ENCODE measurements at places on chromosomes 16 and 17. TPM values are rescaled to one million over a fixed set of nuclear protein-coding genes. Genes with fewer than 3 reads are reported as not detected.

The KRTAP3-2 gene
- not detected for polyA plus RNA-seq

The XAF1 gene
- 19.7 TPM for polyA plus RNA-seq

The ZNF750 gene
- polyA plus RNA-seq = not detected

The TNFSF13 gene
- polyA plus RNA-seq = 1.2 TPM

The SLC46A1 gene
- polyA plus RNA-seq = 1.9 TPM

The CD300E gene
- 0.06 TPM for polyA plus RNA-seq

The IRX5 gene
- not detected for polyA plus RNA-seq

The CCL4 gene
- 3.9 TPM for polyA plus RNA-seq

The CCL1 gene
- polyA plus RNA-seq = not detected

The PRR35 gene
- polyA plus RNA-seq = not detected

The SLC22A31 gene
- polyA plus RNA-seq = not detected

The KRT24 gene
- not detected for polyA plus RNA-seq

The CMTM2 gene
- polyA plus RNA-seq = not detected

The IGFALS gene
- not detected for polyA plus RNA-seq

The G6PC1 gene
- not detected for polyA plus RNA-seq

The KIF19 gene
- not detected for polyA plus RNA-seq

The MT1F gene
- 94.2 TPM for polyA plus RNA-seq

The EVPLL gene
- not detected for polyA plus RNA-seq

The CCDC200 gene
- 0.73 TPM for polyA plus RNA-seq

The PDILT gene
- polyA plus RNA-seq = not detected

The ERN2 gene
- polyA plus RNA-seq = not detected

The TNFRSF17 gene
- 0.20 TPM for polyA plus RNA-seq

The KIF2B gene
- not detected for polyA plus RNA-seq

The TP53TG3D gene
- 1.8 TPM for polyA plus RNA-seq

The E4F1 gene
- polyA plus RNA-seq = 8.7 TPM

The RBFOX1 gene
- polyA plus RNA-seq = not detected

The LGALS9C gene
- polyA plus RNA-seq = not detected

The FBXO39 gene
- polyA plus RNA-seq = not detected

The IGSF6 gene
- polyA plus RNA-seq = 0.28 TPM

The LRRC75A gene
- polyA plus RNA-seq = 1.8 TPM

The RGS11 gene
- not detected for polyA plus RNA-seq

The CES5A gene
- polyA plus RNA-seq = not detected

The TNFRSF13B gene
- not detected for polyA plus RNA-seq

The HCRT gene
- not detected for polyA plus RNA-seq

The CFAP52 gene
- polyA plus RNA-seq = not detected

The CAMKK1 gene
- 0.33 TPM for polyA plus RNA-seq

The UBE2G1 gene
- polyA plus RNA-seq = 42.7 TPM

The BICDL2 gene
- polyA plus RNA-seq = not detected

The KRTAP9-8 gene
- polyA plus RNA-seq = not detected

The ABI3 gene
- 27.7 TPM for polyA plus RNA-seq

The IFT20 gene
- polyA plus RNA-seq = 44.1 TPM

The TNFSF12 gene
- 25.8 TPM for polyA plus RNA-seq

The OTOP3 gene
- not detected for polyA plus RNA-seq

The TUFM gene
- polyA plus RNA-seq = 152 TPM

The AANAT gene
- not detected for polyA plus RNA-seq

The LPO gene
- polyA plus RNA-seq = not detected

The SEC14L5 gene
- polyA plus RNA-seq = not detected

The KDM6B gene
- polyA plus RNA-seq = 1.2 TPM

The INCA1 gene
- not detected for polyA plus RNA-seq

The KRTAP9-2 gene
- not detected for polyA plus RNA-seq

The CD300C gene
- polyA plus RNA-seq = not detected

The HEXIM1 gene
- polyA plus RNA-seq = 6.8 TPM

The CLEC3A gene
- not detected for polyA plus RNA-seq

The IL21R gene
- polyA plus RNA-seq = 33.9 TPM

The ITFG1 gene
- 18.3 TPM for polyA plus RNA-seq

The PROCA1 gene
- 2.0 TPM for polyA plus RNA-seq

The TLCD3B gene
- polyA plus RNA-seq = not detected

The ADAM11 gene
- 0.17 TPM for polyA plus RNA-seq

The CHTF18 gene
- polyA plus RNA-seq = 3.5 TPM

The ZDHHC1 gene
- polyA plus RNA-seq = 0.28 TPM

Measured in naive thymus-derived CD8-positive, alpha-beta T cell (primary cell).